ENCODE measurements at places on chromosomes 16 and 17.
A peak's percentile ranks its signal among the peaks of the same experiment; 100 is the strongest.

- DNase-seq = no peak
Observed at GRCh38 chr16:54194334-54194743, 92.2 kb downstream of the IRX3 start.

DNA sequence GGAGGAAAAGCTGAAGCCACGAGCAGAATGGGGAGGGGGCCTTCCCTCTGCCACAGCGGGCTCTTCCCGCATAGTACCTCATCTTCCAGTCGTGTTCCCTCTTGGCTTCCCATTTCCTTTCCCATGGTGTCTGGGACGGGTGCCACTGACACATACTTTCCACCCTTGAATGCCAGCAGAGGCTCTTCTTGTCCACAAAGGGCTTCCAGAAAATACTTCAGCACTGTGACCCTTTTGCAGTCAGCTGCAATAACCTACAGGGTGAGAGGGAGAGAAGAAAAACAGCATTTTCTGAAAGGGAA lies 30.7 kb downstream of the HIC1 start:
- DNase-seq = no peak

- DNase-seq = no peak
Observed at GRCh38 chr16:83842756-83843507, 35.2 kb downstream of the HSBP1 start.

GRCh38 chr16:2159175-2159838 lies 3.7 kb downstream of the TRAF7 start:
- no peak for DNase-seq

GRCh38 chr16:85133290-85133599 lies 21.0 kb upstream of the CIBAR2 start:
- DNase-seq = no peak

GRCh38 chr17:20702692-20703091 lies 123.2 kb downstream of the CDRT15L2 start:
- DNase-seq = no peak

- no peak for DNase-seq
Observed at GRCh38 chr16:88988980-88989811, 12.2 kb upstream of the CBFA2T3 start.

- no peak for DNase-seq
Observed at GRCh38 chr17:36019423-36019822, 1.7 kb upstream of the CCL23 start.

DNA sequence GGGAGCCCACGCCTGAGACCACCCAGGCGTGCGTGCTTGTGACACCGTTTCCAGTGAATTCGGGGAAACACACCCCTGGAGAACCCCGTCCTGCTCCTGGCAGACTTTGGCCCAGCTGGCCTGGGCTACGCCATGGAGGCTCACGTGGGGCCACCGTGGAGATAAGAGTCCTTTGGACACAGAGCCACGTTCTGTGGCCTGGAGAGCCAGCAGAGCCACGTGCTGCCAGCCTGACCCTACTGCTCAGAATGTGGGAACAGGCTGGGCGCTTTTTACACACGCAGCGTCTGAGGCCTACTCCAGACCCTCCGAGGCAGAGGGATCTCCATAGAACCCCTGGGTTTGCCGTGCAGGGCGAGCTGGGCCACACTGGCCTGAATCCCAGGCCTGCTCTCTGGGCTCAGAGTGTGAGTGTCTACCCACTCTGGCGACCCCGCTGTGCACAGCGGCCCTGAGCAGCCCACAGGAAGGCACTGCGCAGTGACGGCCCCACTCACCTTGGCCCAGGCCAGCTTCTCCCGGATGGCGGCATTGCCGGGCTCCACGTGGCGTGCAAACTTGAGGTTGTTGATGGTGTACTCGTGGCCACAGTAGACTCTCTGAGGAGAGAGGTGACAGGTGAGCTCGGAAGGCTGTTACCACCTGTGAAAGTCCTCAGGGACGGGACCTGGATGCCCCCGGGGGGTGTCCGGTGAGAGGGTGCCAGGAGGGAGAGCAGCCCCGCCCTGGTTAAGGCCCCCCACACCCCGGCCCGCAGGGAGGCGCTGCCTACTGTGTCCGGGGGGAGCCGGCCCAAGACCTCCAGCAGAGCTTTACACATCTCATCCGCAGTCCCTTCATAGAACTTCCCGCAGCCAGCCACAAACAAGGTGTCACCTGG lies 10.0 kb downstream of the HAGH start:
- no peak for DNase-seq

- no peak for DNase-seq
Observed at GRCh38 chr16:87345726-87346424, 28.7 kb upstream of the C16orf95 start.

DNA sequence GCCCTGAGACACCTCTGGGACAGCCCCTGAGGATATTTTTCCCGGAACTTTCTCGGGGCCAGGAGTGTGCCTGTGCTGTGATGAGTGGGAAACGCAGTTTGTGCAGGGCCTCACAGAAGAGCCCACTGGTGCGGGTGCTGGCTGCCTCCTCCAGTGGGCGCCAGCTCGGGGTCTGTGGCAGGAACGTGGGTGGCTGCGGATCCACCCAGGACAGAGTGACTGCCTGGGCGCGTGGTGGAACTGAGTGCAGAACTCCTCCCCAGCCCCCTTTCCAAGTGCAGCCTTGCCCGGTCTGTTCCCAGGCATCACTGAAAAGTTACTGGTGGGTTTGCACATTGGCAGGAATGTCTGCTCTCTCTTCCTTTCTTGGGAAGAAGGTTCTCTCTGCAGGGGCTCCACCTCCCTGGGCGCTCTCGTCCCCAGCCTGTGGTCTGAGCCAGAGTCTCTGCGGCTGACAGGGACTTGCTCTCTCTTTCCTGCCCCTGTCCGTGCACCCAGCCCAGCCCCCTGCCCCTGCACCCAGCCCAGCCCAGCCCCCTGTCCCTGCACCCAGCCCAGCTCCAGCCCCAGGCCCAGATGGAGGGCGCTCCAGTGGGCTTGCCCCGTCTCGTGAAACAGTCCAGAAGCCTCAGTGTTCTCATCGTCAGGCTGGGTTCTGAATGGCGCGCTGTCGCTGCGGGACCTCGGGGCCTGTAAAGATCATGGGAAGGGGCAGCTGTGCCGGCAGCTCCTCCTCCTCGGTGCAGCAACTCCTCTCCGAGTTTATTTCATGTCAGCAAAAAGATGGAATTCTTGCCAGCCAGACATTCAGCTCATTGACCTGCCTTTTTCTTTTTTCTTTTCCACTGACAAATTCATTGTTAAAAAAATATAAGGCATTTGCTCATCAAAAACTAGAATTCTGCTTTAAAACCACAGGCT lies 117.5 kb downstream of the BANP start:
- DNase-seq = no peak

- DNase-seq = peak; percentile 17
Observed at GRCh38 chr17:32007463-32008298, 498 bp downstream of the LRRC37B start.

DNA sequence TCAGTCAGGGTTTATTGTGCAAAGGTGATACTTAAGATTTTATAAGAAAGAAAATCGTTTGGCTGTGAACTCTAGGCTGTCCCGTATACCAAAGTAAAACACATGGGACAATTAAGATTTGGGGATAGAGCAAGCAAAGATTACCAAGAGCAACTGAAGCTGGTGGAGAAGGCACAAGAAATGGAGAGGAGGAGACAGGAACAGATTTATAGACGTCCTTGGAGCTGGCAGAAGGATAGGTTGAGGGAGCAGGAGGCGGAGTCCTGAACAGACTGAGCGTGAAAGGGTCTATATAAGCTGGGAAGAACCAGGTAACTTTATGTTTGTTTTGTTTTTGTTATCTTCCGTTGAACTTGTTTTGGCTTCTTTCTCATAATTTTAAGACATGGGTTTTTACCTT lies 3.8 kb downstream of the TNRC6C start:
- DNase-seq = no peak

GRCh38 chr16:73848993-73849392 lies 447.6 kb upstream of the PSMD7 start:
- DNase-seq = no peak

GRCh38 chr16:66979011-66979717 lies 9.2 kb upstream of the CES4A start:
- DNase-seq = no peak

- no peak for DNase-seq
Observed at GRCh38 chr17:42174126-42174783, 6.7 kb downstream of the KCNH4 start.

GRCh38 chr17:62670202-62670821 lies 42.8 kb downstream of the MRC2 start:
- no peak for DNase-seq

GRCh38 chr16:678858-679813 lies 1.1 kb upstream of the STUB1 start:
- DNase-seq = no peak

GRCh38 chr17:76461765-76462555 lies 5.4 kb upstream of the AANAT start:
- no peak for DNase-seq

DNA sequence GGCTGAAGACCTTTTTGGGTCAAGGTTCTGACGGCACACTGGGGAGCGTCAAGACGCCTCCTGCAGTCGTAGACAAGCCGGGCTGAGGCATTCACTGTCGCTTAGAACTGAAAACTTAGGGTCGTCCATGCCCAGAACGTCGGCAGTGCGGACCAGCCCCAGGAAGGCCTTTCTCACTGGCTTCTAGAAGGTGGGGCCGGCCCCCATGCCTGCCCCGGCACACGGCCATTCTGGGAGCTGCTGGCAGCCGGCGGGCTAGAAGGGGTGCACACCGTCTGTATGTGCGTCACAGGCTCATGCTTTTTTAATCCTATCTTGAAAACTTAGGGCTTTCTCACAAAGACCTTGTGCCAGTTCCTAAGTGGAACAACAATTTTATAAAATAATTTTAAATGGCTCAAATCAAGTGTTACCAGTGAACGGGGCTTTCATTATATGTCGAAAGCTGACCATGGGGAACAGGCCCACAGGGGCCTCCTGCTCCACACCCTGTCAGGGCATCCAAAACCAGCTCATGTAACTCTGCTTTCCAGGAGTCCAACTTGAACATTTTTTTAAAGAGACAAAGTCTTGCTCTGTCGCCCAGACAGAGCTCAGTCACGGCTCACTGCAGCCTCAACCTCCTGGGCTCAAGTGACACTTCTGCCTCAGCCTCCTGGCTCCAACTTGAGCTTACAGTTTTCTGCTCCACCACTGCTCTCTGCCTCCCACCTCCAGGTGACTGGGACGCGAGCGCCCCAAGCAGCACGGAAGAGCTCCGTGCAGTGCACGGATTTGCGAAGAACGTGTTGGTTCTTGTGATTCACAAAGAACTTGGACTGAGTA lies 111.2 kb downstream of the ANKRD11 start:
- no peak for DNase-seq

DNA sequence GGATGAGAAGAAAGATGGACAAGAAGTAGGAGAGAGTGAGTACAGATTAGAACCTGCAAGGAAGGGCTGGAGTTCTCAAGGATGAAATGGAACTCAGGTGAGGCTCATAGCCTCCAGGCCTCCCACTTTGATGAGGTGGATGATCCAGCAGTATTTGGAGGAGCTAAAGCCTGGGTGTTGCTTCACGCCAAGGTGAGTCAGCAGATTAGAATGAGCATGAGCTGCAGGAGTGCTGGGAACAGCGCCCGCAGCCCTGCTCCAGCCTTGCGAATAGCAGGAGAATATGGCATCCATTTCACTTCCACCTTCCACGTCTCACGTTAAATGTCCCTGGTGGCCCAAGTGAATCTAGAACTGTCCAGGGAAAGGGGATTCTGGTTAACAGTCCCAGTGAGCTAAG lies 94.4 kb upstream of the CPHXL start:
- no peak for DNase-seq

DNA sequence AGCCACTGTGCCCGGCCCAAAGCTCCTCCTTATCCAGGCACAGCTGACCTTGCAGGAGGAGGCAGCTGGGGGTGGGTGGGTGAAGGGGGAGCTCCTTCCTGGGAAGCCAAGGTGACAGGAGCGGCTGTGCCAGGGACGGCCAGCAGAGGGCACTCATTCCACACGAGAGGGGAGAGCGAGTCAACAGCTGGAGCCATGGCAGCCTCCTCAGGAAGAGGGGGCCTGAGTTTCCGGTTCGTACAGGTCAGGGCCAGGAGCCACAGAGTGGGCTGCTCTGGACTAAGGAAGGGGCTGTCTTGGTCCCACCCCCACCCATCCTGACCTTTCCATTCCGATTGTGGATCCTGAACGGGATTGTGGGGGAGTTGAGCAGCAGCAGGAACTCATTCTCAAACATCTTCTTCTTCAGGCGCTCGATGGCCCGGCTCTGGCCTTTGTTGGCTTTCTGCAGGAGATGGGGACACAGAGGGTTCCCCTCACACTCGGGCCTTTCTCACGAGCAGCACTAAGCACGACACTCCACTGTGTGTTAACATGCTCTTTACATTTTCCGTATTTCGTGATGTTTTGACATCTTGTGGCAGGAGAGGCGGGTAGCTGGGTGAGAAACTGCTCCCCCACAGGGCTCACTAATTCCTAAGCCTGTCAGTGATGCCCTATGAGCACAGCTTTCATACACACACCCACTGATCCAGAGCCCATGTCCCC lies 61.6 kb downstream of the TIMM22 start:
- DNase-seq = peak; percentile 14

GRCh38 chr16:66849021-66849420 lies 4.8 kb downstream of the CA7 start:
- no peak for DNase-seq

DNA sequence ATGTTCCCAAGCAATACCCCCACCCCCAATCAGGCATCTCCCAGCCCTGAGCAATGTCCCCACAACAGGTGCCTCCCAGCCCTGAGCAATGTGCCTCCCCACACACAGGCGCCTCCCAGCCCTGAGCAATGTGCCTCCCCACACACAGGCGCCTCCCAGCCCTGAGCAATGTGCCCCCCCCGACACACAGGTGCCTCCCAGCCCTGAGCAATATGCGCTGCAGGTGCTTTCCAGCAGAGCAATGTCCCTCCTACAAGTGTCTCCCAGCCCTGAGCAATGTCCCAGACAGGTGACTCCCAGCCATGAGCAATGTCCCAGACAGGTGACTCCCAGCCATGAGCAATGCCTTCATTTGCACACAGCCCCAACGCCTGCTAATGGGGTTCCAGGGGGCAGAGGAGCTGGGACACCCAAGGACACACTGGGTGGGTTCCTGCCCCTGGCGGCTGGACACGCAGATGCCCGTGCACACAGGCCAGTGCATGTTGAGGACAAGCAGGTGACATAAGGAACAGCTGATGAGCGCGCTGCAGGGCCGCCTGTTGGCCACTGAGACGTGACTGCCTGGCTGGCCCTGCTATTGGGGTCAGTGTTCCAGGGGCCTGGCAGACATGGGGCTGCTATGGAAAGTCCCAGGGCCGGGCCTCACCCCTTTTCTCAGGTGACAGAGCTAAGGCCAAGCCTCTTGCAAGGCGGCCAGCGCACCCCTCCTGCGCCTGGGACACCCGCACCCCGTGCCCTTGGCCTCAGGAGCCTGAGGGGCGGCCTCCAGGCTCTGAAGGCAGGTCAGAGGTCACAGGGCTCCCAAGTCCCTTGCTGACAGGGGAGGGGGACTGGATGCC lies 26.9 kb upstream of the PABPN1L start:
- DNase-seq = no peak

Data from activated T-cell treated with anti-CD3 and anti-CD28 coated beads for 4 hours (primary cell).